Left renal cortex interstitium (tissue), 4 donors: ENCODE measurements at places on chromosomes 16 and 17.
A peak's percentile ranks its signal among the peaks of the same experiment; 100 is the strongest.

GRCh38 chr16:11201498-11202259, 54.3 kb downstream of the SOCS1 start:
- DNase-seq = no peak

GRCh38 chr17:48908853-48909394, 717 bp downstream of the UBE2Z start:
- DNase-seq = peak; percentile 84

GRCh38 chr16:30777591-30778297, 9.3 kb downstream of the ZNF629 start:
- no peak for DNase-seq

- DNase-seq = no peak
Observed at GRCh38 chr16:79509211-79509631, 91.3 kb downstream of the MAF start.

- DNase-seq = no peak
Observed at GRCh38 chr17:57697891-57698711, 47.0 kb downstream of the CCDC182 start.

DNA sequence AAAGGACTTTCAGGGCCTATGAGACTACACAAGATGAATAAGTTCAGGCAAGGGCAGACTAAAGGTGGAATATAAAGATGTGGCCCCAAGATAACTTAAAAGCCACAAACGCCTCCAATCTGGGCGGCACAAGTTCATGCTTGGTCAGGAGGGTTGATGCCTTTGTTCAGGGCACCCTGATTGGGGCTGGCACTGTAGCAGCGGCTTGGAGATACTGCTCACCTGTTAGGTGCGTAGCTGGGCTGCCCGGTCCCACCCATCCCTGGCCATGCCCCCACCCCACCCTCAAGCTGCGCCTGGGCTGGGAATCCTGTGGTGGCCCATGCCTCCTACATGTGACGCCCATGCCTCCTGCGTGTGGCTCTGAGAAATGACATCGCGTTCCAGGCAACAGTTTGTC, 12.5 kb upstream of the SLC13A2 start:
- DNase-seq = no peak

DNA sequence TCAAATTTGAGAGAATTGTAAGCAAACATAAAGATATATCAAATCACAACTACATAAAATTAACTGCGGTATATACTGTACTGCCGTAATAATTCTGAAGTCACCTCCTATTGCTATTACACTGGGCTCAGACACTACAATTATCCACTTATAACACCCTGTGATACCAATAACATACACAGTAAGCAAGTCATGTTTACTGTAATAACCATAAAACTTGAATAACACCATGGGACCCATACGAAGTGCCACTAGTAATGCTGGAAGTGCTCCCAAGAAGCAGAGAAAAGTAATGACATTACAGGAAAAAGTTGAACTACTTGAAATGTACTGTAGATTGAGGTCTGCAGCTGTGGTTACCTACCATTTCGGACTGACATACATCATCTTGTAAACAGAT, 24.0 kb downstream of the CMC2 start:
- no peak for DNase-seq

DNA sequence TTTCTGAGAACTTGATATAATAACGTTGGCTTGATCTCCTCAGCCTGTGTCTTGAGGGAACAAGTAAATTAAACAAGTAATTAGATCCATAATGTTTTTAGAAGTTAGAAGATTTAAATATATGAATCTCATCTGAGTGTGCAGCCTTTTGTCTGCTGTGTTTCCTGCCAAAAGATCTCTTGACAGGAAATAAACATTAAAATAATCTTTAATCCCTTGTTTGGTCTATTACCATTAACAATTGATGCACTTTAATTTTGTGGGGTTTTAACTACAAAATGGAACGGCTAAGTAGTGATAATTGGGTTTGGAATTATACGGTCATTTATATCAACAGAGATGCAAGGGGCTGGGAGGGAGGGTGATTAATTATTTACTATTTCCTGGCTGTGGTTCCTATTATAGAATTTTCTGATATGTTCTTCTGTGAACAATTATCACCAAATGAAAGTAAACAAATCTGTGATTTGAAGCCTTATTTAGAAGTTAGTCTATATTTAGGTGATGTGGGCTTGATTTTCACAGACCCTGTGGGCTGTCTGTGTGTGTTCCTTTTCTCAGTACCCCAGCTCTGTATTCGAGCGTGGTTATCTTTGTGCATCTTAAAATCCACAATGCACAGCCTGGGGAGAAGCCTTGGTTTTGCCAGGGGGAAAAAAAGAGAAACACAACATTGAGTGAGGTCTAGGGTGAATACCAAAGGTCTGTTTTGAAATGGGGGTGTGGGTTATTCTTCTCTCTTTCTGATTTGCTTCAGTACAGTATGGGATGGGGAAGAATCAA, 556.1 kb downstream of the WWOX start:
- no peak for DNase-seq

- DNase-seq = no peak
Observed at GRCh38 chr16:80577485-80578280, 36.9 kb downstream of the DYNLRB2 start.

- no peak for DNase-seq
Observed at GRCh38 chr16:1471569-1472194, 3.1 kb downstream of the CLCN7 start.

GRCh38 chr17:61496957-61497653, 44.9 kb downstream of the TBX4 start:
- no peak for DNase-seq

DNA sequence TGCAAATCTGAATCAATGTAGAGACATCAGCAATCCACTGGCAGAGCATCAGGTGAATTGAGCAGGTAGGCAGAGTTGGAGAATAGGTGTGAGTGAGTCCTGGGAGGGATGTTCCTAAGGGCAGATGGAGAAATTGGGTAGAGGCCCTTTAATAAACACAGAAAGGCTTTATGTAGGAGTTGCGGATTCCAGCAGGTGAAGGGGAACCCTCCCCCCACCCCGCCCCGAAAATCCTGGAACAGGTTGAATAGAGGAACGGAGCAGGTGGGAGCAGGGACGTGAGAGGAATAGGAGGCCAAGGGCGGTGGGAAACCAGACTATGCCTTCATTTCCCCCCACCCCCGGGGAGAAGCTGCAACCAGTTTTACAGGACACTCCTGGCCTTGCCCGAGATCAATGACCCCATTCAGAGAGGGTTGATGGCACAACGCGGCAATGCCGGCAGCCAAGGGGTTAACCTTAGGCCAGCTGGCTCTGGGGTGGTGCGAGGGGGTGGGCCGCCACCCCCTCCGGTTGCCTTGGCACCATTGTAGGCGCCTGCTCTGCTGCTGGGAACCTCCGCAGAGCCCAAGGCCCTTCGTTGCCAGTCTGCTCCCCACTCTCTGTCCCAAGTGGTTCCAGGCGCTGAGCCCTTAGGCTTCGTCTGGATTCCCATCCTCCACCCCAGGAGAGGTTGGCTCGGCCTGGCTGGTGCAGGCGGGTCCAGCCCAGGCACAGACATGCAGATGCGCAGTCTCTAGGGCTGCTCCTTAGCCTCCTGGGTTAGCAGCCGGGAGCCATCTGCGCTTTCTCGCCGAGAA, 814 bp upstream of the RUNDC3A start:
- DNase-seq = no peak

DNA sequence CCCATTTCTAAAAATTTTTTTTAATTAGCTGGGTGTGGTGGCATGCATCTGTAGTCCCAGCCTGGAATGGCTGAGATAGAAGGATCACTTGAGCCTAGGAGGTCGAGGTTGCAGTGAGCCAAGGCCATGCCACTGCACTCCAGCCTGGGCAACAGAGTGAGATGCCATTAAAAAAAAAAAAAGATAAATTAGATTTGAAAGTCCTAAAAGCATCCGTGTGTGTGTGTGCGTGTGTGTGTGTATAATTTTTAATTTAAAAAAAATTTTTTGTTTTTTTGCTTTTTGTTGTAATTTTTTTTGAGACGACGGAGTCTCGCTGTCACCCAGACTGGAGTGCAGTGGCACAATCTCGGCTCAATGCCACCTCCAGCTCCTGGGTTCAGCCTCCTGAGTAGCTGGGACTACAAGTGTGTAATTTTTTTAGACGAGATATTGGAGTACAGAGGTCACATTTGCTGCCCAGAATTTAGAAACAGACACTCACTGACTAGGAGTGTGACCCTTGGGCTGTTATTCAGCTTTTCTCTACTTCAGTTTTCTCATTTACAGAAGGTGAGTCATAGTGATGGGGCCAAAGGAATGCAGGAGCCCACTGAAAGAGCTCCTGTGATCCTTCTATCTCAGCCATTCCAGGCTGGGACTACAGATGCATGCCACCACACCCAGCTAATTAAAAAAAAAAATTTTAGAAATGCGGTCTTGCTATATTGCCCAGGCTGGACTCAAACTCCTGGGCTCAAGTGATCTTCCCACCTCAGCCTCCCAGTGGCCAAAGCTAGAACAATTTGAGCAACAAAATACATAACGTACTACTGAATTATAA, 25.5 kb upstream of the TBX4 start:
- DNase-seq = no peak

- no peak for DNase-seq
Observed at GRCh38 chr17:9144502-9145249, 123.4 kb downstream of the NTN1 start.

DNA sequence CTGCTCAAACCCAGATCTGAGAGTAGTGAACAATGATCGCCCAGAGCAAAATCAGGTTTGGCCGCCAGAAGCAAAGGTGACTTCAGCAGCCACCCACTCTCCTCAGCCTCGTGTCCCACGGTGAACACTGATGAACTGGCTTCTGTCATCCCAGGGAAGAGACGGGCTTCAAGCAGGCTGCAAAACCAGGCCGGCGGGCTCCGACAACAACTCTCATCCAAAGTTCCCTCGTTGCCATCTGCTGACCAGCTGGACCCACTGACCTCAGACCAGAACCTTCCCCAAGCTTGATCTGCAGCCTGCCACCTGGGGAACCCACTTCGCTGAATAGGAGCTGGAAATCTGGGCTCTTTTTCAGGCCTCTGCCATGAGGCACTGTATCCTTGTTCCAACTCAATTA, 69.6 kb upstream of the MRTFB start:
- no peak for DNase-seq

- no peak for DNase-seq
Observed at GRCh38 chr17:36184023-36184765, 7.8 kb upstream of the TBC1D3B start.

DNA sequence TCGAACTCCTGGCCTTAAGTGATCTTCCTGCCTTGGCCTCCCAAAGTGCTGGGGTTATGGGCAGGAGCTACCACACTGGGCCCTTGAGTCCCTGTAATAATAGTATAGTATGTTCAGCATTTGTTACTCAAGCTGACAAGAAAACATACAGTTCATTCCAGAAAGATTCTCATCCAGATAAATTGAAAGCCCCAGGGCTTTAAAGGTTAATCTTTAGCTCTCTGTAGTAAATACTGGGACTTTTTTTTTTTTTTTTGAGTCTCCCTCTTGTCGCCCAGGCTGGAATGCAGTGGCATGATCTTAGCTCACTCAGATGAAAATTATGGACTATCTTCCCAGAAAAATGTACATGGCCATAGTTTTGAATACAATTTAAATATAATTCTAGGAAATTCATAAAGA, 11.0 kb downstream of the BRCA1 start:
- DNase-seq = no peak

DNA sequence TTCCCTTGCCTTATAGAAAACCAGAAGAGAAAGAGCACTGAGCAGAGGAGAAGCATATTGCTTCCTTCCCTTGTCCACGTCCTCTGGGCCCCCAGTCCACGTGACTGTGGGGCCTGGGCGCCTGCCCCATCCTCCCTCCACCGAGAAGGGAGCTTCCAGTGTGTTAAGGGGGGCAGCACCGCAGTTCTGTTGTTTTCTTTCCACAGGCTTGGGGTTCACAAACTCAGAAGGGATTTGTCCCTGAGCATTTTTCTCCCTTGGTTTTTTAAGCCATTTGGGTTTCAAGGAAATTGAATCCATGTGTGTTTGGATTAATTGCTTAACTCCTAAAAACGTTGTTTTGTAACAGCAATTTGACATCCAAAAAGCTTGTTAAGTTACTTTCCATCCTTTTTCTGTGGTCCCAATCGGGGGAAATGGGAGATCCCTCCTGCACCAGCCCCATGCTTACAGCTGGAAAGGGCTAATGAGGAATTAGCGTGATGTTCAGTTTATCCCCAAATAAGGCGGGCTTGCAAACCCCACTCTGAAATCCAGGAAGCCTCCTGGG, 347.5 kb upstream of the TNRC6C start:
- DNase-seq = no peak

DNA sequence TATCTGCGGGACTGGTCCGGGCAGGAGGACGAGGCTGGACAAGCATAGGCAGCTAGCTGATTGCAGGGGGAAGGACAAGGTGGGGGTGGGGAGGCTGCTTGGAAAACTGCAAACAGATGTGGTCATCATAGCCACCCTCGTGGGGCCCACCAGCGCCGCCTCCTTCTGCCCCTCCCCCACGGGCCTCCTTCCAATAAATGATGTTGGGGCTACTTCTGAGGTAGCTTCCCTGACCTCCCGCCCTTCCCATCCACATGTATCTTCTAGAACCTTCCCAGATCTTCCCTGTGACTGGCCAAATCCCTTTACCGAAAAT, 12.3 kb upstream of the CDC42EP4 start:
- DNase-seq = no peak

GRCh38 chr16:56382901-56383355, 42.4 kb downstream of the AMFR start:
- no peak for DNase-seq

GRCh38 chr17:38334480-38335364, 9.0 kb downstream of the GPR179 start:
- DNase-seq = no peak

GRCh38 chr16:87856791-87857228, 12.5 kb downstream of the SLC7A5 start:
- DNase-seq = no peak

GRCh38 chr16:86391984-86392383, 118.3 kb upstream of the FOXF1 start:
- DNase-seq = no peak

DNA sequence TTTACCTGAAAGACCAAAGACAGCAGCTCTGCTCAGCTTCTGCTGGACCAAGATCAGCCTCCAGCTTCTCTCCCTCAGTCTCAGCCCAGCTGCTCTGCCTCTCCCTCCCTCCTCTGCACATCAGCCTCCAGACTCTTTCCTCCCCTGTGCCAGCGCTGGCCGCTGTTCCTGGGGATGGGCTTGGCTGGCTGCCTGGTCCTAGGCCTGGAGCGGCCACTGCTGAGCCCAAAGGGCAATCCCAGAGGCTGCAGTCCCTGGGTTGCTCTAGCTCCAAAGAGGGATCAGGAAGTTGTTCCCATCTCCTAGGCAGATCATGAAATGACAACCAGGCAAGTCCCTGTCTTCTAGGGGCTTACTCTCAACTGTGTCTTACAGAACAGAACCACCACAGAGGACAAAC, 31.3 kb downstream of the DCUN1D3 start:
- no peak for DNase-seq

- no peak for DNase-seq
Observed at GRCh38 chr17:21034340-21035235, 8.2 kb downstream of the USP22 start.

- no peak for DNase-seq
Observed at GRCh38 chr17:2796164-2797125, at the start of gene RAP1GAP2. TSS of gene RAP1GAP2 (plus strand) at chr17:2796438. CDS start at chr17:2796528, 90 bp downstream.

- DNase-seq = no peak
Observed at GRCh38 chr17:34799751-34800150, 161.5 kb downstream of the CCT6B start.
